Urinary bladder (tissue), 4 donors: ENCODE measurements at places on chromosomes 2 and 18. TPM values are rescaled to one million over a fixed set of nuclear protein-coding genes. Genes with fewer than 3 reads are reported as not detected.
A peak's percentile ranks its signal among the peaks of the same experiment; 100 is the strongest.

DNA sequence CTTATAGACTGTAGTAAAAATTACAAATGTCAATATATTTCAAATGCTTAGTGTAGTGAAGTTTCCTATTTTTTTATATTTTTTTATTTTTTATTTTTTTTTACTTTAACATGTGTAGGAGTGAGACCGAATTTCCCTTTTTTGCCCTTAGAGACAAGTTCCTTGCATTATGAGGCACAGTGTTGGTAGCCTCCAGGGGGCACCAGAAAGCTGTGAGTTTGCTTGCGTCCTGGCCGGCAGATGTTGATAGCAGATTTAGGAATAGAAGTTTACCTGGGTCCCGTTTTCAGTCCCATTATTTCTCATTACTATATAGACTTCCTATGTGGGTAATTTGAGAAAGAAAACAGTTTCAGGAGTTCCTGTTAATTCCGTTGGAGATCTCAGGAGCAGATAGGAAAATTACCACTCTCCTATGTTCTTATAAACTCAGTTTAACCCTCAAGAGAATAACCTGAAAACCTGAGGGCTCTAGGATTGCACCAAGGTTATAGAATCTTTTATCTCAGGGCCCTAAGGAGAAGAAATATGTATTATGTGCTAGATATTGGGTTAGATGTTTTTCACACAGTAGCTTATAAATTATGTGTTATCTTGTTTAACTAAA lies 157.5 kb upstream of the SESTD1 start:
- peak; percentile 47 for DNase-seq

GRCh38 chr18:24841536-24841935 lies 381.1 kb downstream of the HRH4 start:
- DNase-seq: no peak

Gene ADD2
- 3.5 TPM for total RNA-seq

Gene MYCN
- total RNA-seq: 3.3 TPM

GRCh38 chr2:208266553-208266893 lies 468 bp downstream of the PIKFYVE start:
- no peak for DNase-seq

- no peak for DNase-seq
Observed at GRCh38 chr2:43230351-43230885, 4.0 kb upstream of the ZFP36L2 start.

GRCh38 chr18:34121200-34121721 lies 103.5 kb downstream of the NOL4 start:
- DNase-seq: peak; percentile 50

Gene DAPL1
- not detected for total RNA-seq

- no peak for DNase-seq
Observed at GRCh38 chr18:35413163-35413511, 36.0 kb upstream of the ZNF396 start.

DNA sequence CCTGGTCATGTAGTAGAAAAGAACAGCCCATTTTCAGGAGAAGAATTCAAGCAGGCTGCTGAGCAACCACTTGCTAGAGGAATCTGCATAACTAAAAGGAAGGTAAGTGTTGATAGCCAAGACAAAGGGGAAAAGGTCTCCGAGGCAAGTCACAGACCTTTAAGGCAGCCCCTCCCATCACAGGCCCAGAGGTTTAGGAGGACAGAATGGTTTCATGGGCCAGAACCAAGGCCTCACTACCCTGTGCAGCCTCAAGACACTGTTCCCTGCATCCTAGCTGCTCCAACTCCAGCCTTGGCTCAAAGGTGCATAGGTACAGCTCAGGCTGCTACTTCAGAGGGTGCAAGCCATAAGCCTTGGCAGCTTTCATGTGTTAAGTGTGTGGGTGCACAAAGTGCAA lies 238.6 kb upstream of the CYP26B1 start:
- DNase-seq: no peak

Gene CSRNP3
- total RNA-seq: 34.1 TPM

DNA sequence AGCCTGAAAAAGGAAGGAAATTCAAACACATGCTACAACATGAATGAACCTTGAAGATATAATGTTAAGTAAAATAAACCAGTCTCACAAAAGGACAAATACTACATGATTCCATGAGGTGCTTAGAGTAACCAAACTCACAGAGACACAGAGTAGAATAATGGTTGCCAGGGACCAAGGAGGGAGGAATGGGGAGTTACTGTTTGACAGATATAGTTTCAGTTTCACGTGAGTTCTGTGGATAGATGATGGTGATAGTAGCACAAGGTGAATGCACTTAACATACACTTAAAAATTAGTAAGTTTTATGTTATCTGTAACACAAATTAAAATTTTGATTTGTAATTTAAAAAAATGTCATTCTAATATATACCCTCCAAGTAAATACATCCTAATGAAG lies 106.9 kb upstream of the ACVR1C start:
- DNase-seq: no peak

DNA sequence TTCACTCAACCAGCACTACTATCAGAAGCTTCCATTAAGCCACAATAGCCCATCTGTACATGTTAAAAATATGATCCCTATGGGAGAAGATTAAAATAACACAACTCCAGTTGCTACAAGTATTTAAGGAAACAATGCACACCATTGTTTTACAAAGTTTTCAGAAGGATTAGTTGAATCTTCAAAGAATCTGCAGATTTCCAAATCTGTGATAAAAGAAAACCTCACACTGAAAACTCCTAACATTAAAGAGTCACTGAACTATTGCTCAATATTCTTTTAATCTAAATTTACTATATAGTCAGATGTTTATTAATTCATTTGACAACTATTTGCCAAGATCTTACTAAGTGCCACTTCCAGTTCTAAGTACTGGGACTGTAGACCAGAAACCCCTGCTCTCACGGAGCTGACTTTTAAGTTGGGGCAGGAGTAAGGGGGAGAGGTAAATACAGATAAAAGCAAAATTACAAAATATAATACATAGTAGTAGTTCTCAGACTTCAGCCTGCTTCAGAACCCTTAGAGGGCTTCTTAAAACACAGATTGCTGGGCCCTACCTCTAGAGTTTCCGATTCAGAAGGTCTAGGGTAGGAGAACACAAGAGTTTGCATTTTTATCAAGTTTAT lies 94.4 kb downstream of the STK39 start:
- DNase-seq: no peak

- DNase-seq: no peak
Observed at GRCh38 chr2:53640466-53640865, 127.1 kb upstream of the CHAC2 start.

GRCh38 chr18:38397094-38397493 lies 831.5 kb upstream of the CELF4 start:
- DNase-seq: no peak

- no peak for DNase-seq
Observed at GRCh38 chr2:191678437-191679100, 633 bp downstream of the NABP1 start.

DNA sequence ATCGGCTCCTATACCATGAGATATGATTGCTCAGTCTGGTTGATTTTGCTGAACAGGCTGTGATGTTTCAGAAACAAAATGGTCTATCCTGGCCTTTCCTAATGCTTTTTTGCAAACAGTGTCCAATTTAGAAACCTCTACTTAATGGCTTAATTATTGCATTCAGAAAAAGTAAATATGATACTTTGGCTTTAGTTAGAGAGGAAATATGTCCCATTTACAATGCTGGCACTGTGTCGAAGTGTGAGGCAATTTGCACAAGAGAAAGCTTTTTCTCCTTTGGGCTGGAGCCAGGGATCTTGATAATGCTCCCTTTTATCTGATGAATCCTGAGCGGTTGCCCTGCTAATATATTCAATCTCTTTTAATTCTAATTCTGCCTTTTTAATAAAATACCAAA lies 418.9 kb downstream of the EPHA4 start:
- DNase-seq: no peak

- no peak for DNase-seq
Observed at GRCh38 chr2:40101131-40101575, 322.1 kb upstream of the THUMPD2 start.

- DNase-seq: no peak
Observed at GRCh38 chr2:217947383-217948350, 55.1 kb downstream of the TNS1 start.

Gene CPLX4
- not detected for total RNA-seq

DNA sequence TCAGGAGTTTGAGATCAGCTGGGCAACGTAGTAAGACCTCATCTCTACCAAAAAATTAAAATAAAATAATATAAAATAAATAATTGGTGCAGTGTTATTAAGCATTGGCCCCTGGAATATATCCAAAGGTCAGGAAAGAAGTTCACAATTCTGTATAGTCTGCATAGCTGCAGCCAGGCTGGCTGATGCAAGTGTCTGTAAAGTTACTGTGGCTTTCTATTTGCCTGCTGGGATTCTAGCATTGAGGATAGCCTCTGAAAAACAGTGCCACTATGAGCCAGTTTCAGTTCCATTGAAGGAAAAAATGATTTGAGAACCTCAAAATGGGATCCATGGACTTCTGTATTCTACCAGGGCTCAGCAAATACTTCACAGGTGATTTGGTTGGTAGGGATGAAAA lies 208.6 kb downstream of the PARD3B start:
- DNase-seq: no peak

Gene GPR75
- 2.7 TPM for total RNA-seq

GRCh38 chr2:1136067-1136466 lies 185.4 kb downstream of the SNTG2 start:
- DNase-seq: no peak
